Amygdala (tissue), 56 donors: ENCODE measurements at places on chromosomes 2 and 18.
A peak's percentile ranks its signal among the peaks of the same experiment; 100 is the strongest.

DNA sequence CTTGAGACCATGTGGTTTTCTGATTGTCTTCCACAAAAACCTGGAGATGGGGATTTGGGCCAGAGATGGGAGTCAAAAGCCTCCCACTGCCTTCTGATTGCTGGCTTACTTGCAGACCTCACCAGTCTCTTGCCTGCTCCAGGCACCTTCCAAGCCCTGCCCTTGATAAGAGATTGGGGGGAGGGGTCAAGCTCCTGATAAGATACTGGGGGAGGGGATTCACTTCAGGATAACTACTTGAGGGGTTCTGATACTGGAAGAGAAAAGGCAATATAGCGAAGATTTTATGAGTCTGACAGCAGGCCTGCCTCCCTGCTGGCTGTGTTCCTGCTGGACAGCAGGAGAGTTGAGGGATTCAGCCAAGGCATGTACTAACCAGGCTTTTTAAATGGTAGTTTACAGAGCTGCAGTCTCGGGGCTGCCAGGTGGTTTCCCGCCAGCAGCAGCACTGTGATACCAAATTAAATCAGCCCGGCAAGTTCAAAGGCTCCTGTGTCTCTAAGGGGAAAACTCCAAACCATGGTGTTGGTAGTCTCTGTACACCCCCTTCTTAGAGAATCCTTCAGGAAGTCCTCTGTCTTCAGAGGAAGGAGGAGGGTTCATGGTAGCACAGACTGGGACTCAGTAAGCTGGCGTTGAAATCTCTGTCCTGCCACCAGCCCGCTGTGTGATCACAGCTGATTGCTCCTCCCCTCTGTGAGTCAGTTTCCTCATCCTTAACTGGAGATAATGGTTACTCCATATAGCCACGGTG, 58.3 kb downstream of the FBXO36 start:
- peak; percentile 6 for DNase-seq

DNA sequence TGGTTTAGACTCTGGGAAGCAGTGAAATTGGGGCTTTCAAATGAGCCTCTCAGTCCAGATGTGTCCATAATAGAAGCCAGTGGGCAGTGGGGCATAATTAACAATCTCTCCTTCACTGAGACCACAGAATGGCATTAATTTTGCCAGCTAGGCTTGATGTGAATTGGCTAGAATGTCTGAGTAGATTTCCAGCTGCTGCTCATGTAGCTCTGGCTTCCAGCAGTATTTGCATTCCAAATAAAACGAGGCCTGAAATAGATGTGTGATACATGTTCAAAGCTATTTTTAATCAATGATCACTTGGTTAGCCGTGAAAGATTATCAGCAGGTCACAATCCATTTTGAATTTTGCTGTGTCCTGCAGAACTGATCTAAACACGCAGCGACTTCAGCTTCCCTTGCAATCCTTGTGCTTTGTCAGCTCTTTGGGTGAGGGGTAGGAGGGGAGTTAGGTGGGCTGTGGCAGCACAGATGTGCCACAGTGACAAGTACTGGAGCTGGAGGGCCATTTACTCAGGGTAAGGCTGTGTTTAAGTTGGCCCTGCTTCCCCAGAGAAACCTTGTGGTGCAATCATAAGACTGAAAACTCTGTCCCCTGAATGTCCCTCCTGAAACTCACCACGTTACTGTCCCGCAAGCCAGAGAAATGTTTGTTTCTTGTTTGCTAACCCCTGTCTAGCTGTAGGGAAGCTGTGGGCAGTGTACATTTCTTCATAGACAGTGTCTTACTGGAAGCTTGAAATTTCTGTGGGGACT, 56.9 kb upstream of the TMEM178A start:
- no peak for DNase-seq

DNA sequence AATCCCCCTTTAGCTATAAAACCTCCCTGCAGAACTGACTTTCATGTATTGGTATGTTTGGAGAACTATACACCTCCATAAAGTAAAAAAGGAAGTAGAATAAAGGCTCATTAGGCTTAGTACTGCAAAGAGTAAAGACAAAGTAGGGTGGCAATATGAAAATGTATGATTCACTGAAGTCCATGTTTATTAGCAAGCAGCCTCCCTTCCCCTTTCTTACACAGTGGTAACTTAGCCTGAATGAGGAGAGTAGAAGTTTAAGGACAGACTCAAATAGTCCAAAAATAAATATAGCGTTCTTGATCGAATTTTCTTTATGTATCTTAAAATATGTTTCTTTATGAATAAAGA, 1.5 kb downstream of the ZNF804A start:
- no peak for DNase-seq

GRCh38 chr18:23992089-23992940, 22.2 kb upstream of the TTC39C start:
- no peak for DNase-seq

- DNase-seq = no peak
Measured at GRCh38 chr2:234571620-234572407, 74.9 kb upstream of the ARL4C start.

DNA sequence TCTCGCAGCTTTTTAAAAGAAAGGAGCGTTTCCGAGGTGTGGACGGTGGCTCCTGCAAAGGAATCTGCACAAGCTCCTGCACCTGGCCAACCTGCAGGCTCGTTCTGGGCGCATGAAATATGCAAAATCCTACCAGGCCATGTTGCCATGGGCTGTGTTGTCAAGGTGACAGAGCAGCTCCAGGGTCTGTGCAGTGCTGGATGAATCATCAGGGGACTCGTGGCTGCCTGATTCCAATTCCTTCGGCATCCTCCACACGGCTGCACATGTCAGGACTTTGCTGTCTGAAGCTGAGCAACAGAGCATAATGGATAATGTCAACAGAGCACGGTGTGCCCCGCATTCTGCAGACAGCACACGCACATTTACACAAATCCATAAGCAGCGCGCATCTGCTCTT, 120.5 kb downstream of the EIPR1 start:
- DNase-seq = peak; percentile 42

DNA sequence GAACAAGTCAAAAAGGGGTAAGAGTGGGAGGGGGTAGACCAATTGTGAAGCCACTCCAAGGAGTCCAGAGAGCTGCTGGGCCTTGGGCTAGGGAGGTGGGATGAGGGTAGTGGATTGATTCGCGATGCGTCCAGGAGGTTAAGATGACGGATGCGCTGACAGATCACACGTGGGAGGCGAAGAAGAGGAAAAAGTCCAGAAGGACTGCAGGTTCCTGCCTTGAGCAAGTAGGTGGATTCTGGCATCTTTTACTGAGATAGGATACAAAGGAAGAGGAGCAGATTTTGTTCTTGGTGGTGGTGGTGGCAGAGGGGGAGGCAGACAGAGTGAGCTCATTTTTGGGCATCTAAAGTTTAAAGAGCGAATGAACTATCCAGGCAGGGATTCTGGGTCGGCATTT, 76.5 kb downstream of the KCTD1 start:
- no peak for DNase-seq

DNA sequence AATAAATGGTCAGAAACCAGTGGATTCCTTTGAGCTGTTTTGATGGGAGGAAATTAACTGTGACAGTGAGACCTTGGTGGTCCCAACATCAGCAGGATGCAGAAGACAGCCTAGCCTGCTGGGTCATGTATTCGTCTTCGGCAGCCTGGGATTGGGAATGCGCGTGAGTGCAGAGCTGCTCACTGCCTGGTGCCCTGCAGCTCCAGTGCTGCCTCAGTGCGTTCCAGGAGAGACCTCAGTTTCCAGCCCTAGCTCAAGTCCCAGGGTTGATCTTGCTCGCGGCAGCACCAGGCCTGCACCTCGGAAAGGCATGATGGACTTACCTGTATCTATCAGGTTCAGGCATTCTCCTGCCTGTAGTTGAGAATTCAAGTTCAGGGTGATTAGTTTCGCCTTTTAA, 203.9 kb downstream of the SH3RF3 start:
- DNase-seq = no peak

GRCh38 chr2:62114564-62114963, 81.4 kb upstream of the B3GNT2 start:
- peak; percentile 27 for DNase-seq

DNA sequence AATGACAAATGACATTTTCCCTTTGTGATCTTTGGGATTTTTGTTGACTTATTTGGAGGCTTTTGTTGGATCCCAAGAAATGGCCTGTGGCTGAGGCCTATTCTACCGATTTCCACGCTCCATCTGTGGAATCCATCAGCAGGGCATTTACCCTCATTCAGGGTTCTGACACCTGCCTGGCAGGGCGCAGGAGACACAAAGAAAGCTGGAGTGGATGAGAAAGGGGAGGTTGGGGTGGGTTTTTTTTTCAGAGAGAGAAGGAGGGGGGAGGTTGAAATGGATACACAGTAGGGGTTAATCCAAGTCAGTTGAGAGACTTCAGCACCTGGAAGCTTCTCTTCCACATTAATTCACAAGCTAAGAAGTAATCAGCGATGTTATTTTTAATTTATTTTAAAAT, 59.7 kb downstream of the PAX3 start:
- no peak for DNase-seq

GRCh38 chr2:110690083-110690965, 12.5 kb upstream of the BUB1 start:
- DNase-seq = no peak

GRCh38 chr18:5173646-5174045, 23.4 kb downstream of the AKAIN1 start:
- no peak for DNase-seq

DNA sequence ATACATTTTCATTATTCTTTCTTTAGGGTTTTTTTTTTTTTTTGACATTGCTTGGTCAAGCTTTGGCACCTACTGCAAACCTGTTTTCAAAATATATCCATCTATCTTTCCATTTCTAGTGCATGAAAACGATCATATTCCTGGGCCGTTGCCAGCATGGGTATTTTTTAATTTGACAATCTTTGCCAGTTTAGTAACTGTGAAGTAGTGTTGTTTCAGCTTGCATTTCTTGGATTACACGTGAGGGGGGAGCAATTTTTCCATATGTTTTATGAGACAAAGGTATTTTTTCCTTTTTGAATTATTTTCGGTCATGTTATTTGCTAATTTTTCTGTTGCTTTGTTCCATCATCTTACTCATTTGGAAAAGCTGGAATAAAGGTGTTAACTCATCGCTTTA, 40.9 kb downstream of the TSHZ1 start:
- no peak for DNase-seq

DNA sequence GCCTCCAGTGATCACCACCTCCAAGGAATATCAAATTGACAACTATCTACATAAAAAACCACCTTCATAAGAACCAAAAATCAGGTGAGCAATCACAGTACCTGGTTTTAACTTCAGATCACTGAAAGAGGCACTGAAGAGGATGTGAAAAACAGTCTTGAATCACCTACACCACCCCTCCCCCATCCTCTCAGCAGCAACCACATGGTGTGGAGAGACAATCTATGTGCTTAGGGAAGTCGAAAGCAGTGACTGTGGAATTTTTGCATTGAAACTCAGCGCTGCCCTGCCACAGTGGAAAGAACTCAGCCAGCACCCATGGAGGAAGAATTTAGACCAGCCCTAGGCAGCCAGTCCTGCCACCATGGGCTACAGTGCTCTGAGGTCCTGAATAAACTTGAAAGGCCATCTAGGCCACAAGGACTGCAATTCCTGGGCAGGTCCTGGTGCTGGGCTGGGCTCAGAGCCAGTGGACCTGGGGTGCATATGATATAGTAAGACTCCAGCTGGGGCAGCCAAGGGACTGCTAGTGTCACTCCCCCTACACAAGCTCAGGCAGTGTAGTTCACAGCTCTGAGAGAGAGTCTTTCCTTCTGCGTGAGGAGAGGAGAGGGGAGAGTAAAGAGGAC, 75.6 kb downstream of the ATL2 start:
- DNase-seq = no peak

GRCh38 chr2:233638836-233639235, 2.6 kb downstream of the UGT1A10 start:
- DNase-seq = no peak

DNA sequence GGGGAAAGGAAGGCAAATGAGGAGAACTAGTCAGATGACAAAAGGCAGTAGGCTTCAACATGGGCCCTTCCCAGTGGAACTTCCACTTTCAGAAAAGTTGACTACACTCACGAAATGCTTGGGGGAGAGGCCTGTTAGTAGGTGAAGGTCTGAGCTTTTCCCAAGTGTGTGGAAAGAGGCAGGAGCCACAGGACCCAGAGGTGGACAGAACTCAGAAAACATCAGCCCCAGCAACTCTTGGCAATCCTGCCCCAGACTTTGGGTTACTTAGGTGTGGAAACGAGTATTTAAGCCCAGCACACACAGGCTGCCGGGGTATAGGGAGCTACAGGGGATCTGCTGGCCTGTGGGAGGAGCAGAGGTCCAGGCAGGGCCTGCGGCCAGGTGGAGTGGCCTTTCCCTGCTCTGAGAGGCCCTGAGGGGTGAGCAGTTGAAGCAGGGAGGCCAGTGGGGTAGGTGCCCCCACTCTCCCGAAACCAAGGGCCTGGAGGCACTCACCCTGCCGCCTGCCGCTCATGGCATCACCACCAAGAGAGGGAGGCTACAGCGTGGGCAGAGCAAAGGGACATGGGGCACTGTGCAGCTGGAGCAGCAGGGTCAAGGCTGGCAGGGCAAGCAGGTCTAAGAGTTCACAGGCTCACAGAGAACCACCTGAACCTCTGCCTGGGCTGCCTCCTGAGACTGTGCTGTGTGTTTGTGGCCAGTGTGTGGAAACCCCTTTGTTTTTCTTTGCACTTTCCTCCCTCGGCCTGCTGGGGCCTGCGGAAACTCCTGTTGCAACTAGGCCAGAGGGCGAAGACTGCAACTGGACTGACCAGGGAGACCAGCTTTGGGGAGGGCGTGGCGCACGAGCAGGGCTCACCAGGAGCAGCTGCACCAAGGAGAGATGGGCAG, 130.7 kb upstream of the SERTAD2 start:
- no peak for DNase-seq

DNA sequence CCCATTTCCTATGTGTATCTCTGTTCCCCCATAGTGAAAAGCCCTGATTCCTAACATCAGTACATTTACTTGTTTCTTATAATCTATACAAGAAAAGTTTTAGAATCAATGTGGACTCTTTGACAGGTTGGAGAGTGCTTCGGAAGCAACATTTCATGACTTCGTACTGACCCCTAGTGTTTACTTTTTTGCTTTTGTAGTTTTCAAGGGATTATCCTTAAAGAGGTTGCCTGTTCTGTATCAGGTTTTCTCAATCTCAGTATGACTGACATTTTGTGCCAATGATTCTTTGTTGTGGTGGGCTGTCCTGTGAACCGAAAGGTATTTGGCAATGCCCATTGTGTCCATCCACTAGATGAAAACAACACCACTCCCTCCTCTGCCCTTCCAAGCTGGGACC, 43.3 kb upstream of the SERPINB2 start:
- DNase-seq = no peak

- no peak for DNase-seq
Measured at GRCh38 chr2:211868996-211869533, 669.5 kb downstream of the ERBB4 start.

DNA sequence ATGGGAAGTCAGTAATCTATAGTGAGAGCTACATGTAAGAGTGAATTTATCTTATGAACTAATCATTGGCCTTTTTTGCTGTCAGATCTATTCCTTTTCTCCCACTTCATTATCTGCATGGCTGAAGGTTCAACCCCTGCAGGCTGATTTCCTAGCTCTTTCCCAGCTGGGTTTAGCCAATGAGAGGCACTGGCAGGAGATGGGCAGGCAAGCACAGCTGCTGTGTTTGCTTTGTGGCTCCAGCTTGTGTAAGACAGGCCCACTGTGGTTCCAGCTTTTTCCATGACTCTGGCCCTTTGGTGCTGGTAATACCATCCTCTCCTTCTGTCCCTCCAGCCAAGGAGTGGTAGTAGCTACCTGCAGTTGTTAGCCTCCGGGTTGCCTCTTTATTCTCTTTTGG, 248.8 kb downstream of the PLCL1 start:
- no peak for DNase-seq
